ENCODE measurements at places on chromosomes 4 and X.

GRCh38 chr4:76821641-76822040 is 76.3 kb downstream of the SOWAHB start:
- no peak for DNase-seq

- DNase-seq = no peak
These were observed 5.7 kb upstream of the SLC25A4 start for GRCh38 chr4:185137233-185137925.

DNA sequence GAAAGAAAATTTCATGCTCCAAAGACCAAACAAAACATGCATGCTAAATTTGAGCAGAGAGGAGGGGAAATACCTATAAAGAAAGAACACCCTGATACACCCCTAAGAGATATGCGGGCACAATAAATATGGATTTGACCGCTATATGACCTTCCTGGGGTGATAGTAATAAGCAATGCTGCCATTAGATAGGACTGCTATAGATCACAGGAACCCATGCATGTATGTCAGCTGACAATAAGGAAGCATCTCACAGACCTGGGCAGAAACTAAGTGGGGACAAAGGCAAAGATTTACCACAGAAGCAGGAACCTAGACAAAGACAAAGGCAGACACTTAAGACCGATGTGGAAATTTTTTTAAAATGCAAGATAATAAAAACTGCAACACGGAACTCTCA is 21.3 kb downstream of the ZNF721 start:
- no peak for DNase-seq

DNA sequence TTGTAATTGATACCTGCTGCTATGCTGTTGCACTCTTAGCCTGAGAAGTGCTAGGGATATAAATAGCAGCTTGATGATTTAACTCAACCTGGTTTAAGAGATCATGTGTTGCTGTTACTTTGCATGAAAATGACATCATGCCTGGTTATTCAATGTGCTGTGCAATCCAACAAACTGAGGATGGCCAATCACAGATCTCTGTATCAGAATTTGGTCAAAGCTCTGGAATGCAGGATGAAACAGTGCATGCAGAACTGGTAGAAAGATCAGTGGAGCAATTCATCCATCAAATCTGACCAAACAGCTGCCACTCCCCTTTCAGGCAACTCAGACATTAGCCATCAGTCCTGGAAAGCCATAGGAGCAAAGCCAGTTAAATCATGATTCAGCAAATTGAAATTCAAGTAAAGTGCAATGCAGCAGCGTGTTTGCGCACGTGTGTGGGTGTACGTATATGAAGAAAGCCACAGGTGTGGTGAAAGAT is 160.3 kb upstream of the RASGEF1B start:
- no peak for DNase-seq

GRCh38 chr4:9898596-9899305 is 117.3 kb downstream of the DRD5 start:
- DNase-seq = peak; percentile 7

DNA sequence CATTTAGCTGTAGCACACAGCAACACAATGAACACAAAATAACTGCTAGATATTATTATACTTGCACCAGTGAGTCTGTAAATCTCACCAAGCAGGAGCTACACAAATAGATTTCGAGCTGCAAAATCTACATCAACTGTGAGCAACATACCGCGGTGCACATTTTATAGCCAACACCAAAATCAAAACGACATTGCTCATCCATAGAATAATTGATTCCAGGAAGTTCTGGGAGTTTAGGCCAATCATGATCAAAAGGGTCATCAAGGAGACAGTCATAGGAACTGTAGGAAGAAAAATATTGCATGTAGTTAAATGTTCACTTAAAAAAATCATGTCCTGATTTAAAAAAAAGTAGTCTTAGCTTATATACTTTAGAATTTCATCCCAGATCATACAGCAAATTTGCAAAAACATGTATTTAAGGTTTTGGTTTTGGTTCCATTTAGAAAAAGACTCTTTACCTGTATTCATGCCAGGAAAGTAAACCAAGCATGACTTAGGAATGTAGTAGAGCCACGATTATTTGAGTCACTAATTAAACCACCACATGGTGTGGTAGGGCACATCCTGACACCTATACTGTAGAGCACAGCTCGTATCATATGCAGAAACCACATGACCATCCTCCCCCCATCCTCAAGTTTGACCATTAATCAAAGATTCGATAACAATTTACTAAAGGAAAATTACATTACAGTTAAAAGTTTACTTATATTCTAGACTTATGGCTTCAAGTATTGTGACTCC is 250.4 kb downstream of the ADAMTS3 start:
- no peak for DNase-seq

- DNase-seq = no peak
These were observed 482.6 kb upstream of the GALNT7 start for GRCh38 chr4:172686021-172686420.

GRCh38 chr4:173174594-173175012 is 6.0 kb downstream of the GALNT7 start:
- no peak for DNase-seq

DNA sequence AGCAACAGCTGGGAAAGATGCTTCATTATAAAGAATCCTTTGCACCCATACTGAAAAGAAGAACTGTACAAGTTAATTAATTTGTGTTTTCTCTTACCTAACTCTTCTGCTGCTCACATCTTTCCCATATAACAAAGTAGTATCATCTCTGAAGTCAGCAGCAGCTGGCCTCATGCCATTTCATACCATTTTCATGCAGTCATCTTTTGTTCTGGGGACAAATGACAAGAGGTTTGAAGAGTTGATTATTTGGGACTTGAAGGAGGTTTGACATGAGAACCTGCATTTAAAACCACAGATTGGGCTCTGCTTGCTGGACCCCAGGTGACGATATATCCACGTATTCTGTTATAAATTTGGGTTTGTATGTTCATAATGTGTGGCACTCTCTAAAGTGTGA is 430.3 kb downstream of the SPRY1 start:
- DNase-seq = no peak

DNA sequence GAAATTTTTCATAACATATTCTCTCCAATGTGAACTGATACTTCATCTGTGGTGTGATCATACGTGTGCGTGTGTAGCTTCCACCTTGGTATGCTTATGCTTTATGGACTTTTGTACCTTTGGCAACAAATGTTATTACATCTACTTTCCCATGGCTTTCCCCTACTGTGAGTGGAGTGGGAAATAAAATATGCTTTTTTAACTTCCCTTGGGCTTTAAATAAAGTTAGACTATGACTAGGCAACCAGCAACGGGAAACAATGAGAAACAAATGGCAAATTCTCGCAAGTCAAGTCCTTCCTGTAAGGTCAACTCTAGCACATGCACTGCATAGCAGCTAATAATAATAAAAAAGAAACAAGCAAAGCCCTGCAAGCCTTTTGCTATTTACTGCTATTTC is 205.0 kb upstream of the PDE5A start:
- no peak for DNase-seq

- DNase-seq = no peak
These were observed 69.5 kb downstream of the SHROOM2 start for GRCh38 chrX:9855561-9856283.

- no peak for DNase-seq
These were observed 126.4 kb upstream of the GATB start for GRCh38 chr4:151887031-151887815.

DNA sequence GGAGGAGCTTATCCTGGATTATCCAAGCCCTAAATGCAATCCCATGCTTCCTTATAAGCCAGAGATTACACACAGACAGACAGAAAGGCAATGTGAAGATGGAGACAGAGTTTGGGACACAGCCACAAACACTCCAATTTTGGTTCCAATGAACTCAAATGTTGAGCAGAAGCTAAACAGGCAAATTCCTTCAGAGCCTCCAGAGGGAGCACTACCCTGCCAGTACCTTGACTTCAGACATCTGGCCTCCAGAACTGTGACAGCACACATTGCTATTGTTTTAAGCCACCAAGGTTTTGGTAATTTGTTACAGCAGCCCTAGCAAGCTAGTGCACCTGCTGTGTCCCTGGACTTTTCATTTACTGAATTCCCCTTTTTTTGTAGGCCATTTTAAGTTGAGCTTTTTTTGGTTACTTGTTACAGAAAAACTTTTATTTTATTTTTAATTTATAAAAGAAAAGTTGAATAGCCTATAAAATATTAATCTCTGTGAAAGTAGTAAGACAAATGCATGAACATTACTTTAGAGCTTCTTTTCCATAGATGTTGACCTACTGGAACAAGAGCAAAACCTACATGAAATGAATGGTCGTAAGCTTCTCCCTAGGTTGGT is 33.4 kb upstream of the SRD5A3 start:
- DNase-seq = peak; percentile 47

GRCh38 chr4:116015549-116015948 is 902.1 kb upstream of the NDST4 start:
- no peak for DNase-seq

- no peak for DNase-seq
These were observed 2.6 kb upstream of the ATP6AP2 start for GRCh38 chrX:40578039-40578695.

DNA sequence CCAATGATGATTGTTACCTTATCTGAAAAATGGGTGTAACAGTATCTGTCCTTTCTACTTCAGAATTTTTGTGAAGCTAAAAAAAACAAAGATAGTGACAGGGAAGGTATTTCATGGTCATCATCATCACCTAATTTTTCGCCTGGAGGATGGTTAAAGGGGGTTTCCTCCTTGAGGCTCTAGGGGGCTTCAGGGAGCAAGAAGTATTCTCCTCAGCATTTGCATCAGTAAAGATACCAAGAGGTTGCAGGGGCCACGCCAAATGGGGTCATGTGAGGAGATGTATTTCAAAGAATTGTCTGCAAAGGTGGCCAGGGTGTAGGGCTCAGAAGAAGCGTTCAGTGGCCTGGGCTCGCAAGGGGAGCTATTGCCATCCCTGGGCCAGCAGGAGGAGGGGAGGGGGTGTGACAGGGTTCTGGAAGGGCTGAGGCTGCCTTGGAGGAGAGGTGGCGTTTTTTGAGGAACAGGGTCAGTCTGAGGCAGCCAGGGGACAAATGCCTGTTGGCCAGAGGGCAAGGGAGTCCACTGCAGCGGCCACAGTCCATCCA is 7.3 kb upstream of the NSG1 start:
- no peak for DNase-seq

- DNase-seq = no peak
These were observed 11.0 kb upstream of the TNIP2 start for GRCh38 chr4:2767046-2767704.

DNA sequence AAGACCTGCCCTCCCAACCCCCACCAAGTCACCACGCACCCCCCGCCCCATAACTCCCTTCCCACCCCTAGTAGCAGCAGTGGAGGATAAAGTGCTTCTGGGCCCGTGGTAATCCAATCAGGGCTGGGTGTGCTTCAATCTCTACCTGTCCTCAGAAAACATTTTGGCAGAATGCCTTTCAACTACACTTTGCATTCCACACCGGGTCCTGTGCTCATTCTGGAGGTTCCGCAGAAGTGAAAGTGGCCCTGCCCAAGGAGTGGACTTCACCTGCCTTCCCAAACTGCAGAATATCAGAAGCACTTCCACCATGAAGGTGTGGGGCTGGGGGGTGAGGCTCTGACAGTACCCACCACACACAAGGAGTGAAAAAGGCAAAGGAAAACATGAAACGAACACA is 322.3 kb downstream of the DHX15 start:
- DNase-seq = no peak

- DNase-seq = no peak
These were observed 54.4 kb downstream of the FAT1 start for GRCh38 chr4:186669159-186669731.

DNA sequence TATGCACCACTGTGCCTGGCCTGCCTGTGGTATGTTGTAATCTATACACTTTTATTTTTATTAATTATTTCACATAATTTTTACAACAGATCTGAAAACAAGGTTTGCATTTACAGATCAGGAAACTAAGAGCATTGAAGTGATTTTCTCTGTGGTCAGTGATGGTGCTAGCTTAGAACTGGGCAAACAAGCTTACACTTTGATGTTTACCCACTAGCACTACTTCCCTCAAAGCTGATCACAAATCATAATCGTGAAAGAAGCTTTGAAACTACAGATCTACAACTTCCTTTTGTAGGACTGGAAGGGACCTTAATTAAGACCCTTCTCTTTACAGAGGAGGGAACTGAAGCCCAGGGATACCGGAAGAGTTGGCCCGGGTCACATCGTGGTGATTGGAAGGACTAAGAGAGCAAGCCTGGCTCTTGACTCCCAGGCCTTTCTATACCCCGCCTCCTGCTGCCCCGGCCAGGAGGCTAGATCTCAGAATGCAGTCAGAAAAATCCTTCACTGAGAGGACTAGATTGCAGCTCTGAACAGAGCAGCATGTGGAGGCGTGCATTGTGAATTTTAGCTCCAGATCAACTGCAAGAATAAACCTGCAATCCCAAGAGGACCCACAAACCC is 93.7 kb upstream of the ZNF827 start:
- no peak for DNase-seq

DNA sequence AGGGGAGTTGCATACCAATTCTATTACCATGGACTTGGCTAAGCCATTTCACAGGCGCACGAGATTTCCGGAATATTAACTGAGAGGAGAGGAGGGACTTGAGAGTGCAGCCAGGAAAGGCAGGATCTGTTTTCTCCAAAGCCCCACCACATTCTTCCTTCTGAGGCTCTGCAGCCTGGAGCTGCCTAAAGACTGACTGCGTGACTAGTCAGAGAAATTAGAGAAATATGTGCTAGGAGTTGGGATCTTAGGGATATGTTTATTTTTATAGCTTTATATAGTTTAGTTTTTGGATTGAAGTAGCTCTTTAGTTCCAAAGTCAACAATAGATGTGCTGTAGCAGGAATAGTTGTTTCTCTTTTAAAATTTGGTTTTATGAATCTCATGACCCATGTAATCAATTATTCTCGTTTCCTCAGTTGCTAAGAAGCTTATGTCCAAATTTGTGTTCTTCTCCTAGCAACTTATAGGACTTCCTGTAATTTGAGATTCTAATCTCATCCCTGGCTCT is 300.1 kb upstream of the DDX53 start:
- DNase-seq = no peak

- no peak for DNase-seq
These were observed 802.6 kb downstream of the PDHA2 start for GRCh38 chr4:96642490-96642889.

DNA sequence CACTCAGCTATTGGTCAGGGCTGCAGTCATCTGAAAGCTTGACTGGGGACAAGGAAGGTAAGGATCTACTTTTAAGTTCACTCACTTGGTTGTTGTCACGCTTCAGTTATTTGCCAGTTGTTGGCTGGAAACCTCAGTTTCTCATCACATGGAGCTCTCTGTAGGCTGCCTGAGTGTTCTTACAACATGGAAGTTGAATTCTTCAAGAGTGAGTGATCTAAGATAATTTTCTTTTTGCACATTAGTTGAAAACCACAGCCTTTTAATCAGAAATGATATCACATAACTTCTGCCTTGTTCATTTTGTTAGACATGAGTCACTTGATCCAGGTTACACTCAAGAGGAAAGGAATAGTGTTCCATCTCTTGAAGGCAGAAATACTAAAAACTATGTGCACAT is 552.7 kb downstream of the RAPGEF2 start:
- DNase-seq = no peak

DNA sequence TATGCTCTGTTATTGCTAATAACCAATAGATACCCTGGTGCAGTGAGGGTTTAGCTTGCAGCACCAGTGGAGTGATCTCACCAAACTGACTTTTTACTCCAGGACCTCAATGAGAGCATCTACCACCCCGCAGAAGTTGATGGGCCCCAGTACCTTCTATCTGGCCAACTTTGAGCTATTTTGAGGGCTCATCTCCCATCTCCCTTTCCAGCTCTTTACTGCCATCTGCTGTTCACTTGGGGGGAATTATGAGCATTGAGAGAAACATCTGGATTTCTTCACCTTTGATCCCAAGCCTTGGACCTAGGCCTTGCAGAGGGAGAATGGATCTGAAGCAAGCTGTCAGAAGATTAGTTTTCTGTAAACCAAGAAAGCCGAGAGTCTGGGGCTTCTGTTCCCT is 143.6 kb downstream of the TMEM164 start:
- DNase-seq = peak; percentile 29

- DNase-seq = no peak
These were observed 325.8 kb downstream of the ARAP2 start for GRCh38 chr4:35918491-35918977.

Data from activated CD4-positive, alpha-beta T cell treated with anti-CD3 and anti-CD28 coated beads for 48 hours (primary cell).